Activated naive CD4-positive, alpha-beta T cell treated with anti-CD3 and anti-CD28 coated beads, Interleukin-2, amount 10 ng/mL, durations not matched to agents 7 days and 5 days (primary cell): ENCODE measurements at places on chromosomes 12 and 14.
A peak's percentile ranks its signal among the peaks of the same experiment; 100 is the strongest.

DNA sequence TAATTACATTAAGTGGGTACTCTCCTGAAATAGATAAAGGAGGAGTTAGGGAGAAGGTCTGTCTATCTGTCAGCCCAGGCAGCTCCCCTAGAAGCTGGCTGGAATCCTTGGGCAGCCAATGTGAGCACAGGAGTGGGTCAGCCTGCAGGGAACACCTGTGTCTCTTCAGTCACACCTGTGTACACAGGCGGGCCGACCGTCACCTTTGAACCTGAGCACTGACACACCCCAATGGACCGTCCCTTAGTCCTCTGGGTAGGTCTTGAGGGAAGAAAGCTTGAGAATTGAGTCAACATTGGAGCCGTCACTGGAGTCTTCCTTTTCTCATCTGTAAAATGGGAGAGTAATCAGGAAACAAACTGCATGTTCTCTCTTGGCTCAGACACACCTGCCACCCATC lies 9.8 kb upstream of the GSC start:
- DNase-seq: no peak

GRCh38 chr12:18054925-18055619 lies 34.9 kb downstream of the RERGL start:
- DNase-seq: no peak

GRCh38 chr14:55383541-55384140 lies 28.0 kb downstream of the ATG14 start:
- no peak for DNase-seq

GRCh38 chr12:43282106-43282505 lies 269.9 kb downstream of the ADAMTS20 start:
- no peak for DNase-seq

DNA sequence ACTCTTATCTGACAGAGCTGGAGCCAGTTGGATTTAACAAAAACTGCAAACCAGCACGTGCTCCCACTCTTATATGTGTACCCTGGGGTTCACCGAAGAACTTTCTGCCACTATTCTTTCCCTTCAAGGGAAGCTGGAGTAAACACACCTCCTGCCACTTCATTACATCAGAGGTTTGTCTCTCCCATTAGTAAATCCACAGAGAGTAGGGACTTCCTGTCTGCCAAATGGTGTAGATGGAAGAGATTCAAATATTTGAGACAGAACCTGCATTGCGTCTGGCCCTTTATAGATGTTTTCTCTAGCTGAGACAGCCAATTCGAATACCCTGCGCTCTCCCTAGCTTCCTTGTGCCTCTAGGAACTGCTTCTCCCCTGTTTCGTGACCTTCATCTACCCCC lies 29.1 kb upstream of the AEBP2 start:
- DNase-seq: no peak

GRCh38 chr12:110279566-110280375 lies 1.3 kb upstream of the ATP2A2 start:
- no peak for DNase-seq

DNA sequence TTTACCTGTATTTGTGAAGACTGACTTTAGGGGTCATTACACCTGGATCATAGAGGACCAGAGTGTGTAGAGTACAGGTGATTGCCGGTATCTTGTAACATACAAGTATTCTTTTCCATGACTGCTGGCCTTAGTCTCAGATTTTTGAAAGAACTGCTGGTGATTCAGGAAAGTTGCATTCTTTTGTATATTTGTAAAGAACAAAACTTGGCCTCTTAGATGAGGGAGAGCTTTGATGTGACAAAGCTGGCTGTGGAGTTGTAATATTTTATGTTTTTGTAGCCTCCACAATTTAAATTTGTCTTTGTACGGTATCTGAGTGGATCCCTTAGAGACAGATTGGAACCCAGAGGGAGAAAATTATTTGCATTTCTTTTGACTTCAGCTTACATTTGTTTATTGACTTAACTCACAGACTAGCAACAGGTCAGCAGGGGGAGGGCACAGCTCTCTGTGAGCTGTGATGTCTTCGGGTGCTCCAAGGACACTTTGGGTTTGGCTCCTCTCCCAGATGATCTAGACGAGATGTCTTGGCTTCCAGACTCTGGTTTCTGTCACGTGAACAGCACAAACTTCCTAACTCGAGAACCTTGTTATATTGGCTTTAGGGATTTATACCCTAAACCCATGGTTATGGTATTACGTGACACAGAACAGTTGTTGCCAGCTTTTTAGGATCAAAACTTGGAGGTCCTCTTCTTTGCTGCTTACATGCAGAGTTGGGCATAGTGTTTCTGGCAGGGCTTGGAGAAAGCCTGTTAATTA lies 65.9 kb downstream of the DAAM1 start:
- no peak for DNase-seq

GRCh38 chr12:111991946-111992345 lies 21.0 kb downstream of the TMEM116 start:
- DNase-seq: no peak

- DNase-seq: no peak
These were observed 883.9 kb downstream of the LRFN5 start for GRCh38 chr14:42490536-42490935.

GRCh38 chr12:106247674-106248311 lies at the start of gene CKAP4:
TSS of gene CKAP4 (minus strand) at chr12:106248020. CDS start at chr12:106247851, 169 bp downstream.
- DNase-seq: peak; percentile 62

DNA sequence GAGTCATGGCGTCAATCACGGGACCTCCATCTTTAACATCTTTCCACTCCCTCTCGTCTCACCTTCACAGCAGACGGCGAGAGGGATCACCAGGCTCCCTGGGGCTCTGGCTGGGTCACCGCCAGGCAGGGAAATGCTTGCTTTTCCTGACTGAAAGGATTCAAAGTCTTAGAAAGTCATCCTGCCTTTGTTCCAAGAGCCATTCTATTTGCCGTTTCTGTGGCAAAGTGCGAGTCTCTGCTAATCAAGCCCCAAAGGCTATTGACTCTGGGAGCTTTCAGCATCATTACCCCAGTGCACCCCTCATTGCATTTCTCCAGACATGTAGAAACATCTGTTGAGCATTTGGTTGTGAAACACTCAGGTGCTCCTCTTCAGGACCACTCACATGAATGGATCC lies 69.6 kb downstream of the GSC start:
- DNase-seq: no peak

GRCh38 chr14:102316338-102316742 lies 3.2 kb upstream of the ZNF839 start:
- DNase-seq: peak; percentile 65
